ENCODE measurements at places on chromosomes 16 and 17. TPM values are rescaled to one million over a fixed set of nuclear protein-coding genes. Genes with fewer than 3 reads are reported as not detected.

DNA sequence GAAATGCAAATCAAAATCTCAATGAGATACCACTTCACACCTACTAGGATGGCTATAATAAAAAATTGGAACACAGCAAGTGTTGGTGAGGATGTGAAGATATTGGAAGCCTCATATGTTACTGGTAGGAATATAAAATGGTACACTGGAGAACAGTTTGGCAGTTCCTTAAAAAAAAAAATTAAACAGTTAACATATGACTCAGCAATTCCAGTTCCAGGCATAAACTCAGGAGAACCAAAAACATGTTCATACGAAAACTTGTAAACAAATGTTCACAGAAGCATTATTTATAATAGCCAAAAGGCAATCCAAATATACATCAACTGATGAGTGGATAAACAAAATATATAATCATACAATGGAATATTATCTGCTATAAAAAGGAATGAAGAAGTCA is 28.2 kb downstream of the ZNF652 start:
- DNase-seq, result no peak

- no peak for DNase-seq
Observed at GRCh38 chr17:7703584-7704479, 1.2 kb upstream of the EFNB3 start.

DNA sequence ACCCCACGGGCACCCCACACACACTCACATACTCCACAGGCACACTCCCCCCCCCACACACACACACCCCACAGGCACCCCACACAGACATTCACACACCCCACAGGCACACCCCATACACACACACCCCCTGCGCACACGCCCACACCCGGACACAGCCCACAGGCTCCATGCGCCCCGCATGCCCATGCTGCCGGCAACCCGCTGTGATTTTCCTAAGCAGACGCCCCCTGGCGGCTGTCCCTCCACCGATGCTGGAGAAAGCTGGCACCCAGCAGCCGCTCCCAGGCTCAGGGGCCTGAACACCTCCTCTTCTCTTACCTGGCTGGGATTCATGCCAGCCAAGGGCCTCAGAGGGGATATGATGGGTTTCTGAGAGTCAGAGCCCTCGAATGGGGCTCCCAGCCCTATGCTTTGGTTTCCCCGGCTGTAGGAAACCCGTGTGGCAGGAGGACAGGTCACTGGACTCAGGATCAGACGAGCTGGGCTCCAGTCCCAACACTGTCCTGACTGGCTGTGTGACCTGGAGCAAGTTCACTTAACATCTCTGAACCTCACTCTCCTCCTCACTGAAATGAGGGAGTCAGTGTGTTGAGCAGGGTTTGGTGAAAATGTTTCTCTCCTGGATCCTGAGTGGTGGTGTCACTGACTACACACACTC is 19.6 kb upstream of the TNFRSF13B start:
- DNase-seq, result no peak

DNA sequence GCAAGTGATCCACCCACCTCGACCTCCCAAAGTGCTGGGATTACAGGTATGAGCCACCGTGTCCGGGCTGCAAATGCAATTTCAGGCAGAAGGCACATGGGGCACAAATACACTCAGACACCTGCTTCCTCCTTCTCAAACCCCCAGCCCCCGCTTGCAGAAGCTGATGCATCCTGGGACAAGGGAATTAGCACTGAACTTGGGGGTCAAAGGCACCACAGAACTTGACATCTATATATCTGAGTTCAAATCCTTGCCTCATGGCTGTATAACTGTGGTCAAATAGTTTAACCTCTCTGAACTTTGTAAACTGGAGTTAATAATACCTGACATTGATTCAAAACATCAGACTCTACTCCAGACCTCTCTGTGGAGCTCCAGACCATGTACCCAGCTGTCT is 4.1 kb upstream of the ARL5C start:
- no peak for DNase-seq

GRCh38 chr16:28858421-28858820 is 5.2 kb upstream of the SH2B1 start:
- DNase-seq, result no peak

DNA sequence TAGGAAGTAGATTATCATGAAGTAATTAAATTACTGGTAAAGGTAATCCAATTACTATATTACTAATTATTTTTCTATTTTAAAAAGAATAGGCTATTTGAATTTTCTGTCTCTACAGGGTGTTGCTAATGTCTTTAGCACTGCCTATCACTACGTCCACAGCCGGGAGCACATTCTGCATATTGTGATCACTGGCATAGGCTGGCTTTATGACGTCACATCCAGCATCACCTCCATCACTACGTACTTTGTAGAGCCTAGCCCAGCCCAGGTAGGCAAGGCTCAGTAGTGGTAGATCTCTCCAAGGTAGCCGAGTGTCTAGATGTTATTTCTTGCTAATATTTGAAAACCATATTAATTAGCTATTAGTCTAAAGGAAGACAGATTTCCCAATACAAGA is 33.8 kb upstream of the NSRP1 start:
- DNase-seq, result no peak

DNA sequence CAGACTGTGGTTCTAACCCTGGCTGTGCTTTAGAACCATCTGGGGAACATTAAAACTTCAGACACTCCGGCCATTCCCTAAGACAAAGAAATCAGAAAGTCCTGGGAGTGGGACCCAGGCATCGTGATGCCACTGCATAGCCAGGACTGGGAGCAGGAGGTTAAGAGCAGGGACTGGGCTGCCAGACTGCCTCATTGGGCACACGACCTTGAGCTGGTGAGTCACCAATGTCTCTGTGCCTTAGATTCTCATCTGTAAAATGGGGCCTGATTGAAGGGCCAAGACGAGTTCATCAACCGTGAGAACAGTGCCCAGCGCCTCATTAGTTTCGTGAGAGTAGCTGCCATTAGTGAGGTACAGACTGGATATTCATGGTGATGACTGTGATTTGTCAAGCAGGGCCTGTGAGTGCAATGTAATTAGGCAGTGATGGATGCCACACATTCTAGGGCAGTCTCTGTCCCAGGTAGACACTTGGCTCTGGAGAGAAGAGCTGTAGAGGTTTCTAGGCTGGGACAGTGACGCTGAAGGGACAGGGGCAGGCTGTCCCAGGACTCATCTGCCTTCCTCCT is 196.8 kb downstream of the NTN1 start:
- DNase-seq, result no peak

DNA sequence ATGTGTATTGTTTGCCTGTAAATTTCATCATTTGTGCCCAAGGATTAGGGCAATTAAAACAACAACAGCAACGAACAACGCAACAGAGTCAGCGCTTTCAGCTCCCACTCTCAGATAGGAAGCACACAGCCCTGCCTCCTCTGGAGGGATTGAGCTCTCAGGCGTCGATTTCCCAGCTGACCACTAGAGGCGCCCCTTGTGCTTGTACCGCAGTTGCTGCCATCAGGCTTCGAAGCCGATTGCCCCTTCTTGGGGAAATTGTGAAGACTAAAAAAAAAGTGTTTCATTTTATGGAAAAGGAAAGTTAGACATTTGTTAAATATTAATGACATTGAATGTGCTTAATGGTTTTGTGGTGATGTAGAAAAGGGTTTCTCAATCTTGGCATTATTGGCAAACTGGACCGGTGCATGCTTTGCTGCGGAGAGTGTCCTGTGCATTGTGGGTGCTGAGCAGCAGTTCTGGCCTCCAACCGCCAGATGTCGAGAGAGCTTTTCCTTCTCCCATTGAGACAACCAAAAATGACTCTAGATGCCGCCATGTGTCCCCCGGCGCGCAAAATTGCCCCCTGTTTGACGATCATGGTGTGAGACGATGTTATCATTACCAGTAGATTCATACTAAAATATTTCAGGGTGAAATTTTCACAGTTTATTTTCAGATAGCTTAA is 650.4 kb upstream of the RBFOX1 start:
- no peak for DNase-seq

GRCh38 chr16:66979011-66979717 is 9.2 kb upstream of the CES4A start:
- peak; percentile 70 for DNase-seq

DNA sequence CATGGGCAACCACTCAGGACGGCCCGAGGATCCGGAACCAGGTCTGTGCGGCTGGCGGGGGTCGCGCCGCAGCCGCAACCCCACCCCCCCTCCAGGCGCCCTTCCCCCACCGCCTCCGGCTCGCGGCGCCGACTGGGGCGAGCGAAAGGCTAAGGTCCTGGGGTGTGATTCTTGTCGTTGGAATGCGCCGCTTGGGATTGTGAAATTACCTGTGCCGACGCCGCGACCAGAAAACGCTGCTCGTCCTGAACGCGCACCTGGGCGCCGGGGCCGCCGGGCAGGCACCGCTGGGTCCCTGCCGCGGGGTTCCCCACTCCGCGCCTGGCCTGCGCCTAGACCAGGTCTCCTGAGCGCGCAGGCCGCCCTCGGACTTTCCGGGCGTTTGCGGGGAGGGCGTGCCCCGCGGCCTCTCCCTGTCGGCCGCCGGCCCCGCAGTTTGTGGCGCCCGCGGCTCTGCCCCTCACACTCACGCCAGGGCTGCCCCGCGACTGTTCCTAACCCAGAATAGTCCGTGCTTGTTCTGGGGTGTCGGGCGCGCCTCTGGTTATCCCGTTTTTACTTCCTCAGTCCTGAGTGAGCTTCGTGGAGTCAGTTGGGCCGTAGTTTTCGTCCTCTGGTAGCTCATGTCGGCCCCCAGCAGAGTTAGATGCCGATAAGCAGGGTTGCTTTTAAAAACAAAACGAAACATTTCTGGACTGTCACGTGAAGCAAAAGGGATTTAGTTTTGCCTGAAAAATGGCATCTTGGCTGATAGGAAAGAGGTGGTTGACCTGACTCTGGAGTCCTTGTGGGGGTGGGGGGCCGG is 147.2 kb downstream of the SPECC1 start:
- DNase-seq, result no peak

DNA sequence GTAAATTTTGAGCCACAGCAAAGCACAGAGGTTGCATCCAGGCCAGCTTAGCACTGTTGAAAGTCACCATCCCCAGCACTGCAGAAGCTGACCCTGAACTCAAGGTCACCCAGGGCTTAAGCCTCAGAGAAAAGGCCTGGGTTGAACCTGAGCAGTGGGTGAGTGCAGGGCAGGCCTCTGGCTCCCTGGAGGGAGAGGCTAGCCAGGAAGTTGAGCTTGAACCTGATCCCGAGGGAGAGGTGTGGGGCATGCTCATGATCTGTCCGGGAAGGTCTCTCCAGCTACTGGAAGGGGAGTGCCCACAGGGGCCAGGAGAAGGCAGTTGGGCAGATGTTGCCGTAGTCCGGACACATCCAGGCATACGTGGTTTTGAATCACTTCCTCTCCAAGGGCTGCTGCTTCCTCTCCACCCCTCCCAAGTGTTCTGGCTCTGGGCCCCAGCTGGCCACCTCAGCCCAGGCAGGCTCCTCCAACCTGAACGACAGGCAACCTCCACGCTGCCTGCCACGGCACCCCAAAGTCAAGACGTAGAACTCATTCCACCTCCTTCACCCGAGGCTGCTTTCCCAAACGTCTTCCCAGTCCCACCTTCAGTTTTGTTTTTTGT is 18.4 kb downstream of the CARHSP1 start:
- DNase-seq, result no peak

DNA sequence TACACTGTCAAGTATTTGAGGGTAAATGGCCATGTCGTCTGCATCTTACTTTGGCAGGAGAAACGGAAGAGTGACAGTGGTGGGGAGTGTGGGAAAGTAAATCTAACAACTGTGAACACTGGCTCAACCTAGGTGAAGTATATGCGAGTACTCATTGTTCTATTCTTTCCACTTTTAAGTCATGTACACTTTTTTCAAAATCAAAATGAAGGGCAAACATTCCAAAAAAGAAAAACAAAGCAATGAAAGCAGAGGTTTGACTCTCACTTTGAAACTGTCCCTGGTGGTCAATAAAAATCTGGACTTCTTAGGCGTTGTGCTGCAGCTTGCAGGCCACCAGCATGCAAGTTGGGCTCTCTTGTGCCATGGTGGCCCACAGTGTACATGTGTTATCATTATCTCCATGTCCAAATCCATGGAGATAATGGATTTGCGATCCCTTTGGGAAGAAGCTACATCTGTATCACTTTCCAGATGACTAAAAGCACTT is 32.7 kb downstream of the STAT5B start:
- DNase-seq, result no peak

GRCh38 chr16:4133897-4134372 is 17.7 kb upstream of the ADCY9 start:
- DNase-seq, result no peak

DNA sequence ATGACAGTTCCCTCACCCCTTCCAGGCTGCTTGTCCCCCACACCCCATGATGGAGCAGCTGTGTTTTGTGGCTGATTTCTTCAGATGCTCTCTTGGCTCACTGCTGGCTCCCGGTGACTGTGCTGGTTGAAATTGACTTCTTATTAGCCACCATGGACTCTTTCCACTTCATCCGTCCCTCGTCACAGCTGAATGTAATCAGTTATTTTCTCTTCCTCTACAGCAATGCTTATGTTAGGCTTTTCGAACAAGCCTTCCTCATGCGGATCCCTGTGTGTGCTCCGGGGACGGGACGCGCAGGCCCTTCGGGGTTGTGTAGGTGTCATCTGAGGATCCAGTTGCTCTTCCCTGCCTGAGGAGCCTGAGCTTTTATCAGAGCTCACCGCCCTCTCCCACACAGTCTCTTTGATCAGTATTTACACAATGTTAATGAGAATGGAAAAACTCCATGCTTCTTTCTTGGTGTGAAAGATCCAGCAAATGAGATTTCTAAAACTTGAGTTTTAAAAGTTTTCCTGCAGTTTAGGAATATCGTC is 87.5 kb downstream of the RPTOR start:
- DNase-seq, result no peak

GRCh38 chr17:45052052-45052772 is 780 bp upstream of the DCAKD start:
- no peak for DNase-seq

- DNase-seq, result no peak
Observed at GRCh38 chr16:85690469-85691064, 1.8 kb upstream of the GINS2 start.

- no peak for DNase-seq
Observed at GRCh38 chr17:12977008-12977751, 40.6 kb downstream of the ELAC2 start.

- no peak for DNase-seq
Observed at GRCh38 chr17:55466671-55467070, 44.6 kb downstream of the SMIM36 start.

DNA sequence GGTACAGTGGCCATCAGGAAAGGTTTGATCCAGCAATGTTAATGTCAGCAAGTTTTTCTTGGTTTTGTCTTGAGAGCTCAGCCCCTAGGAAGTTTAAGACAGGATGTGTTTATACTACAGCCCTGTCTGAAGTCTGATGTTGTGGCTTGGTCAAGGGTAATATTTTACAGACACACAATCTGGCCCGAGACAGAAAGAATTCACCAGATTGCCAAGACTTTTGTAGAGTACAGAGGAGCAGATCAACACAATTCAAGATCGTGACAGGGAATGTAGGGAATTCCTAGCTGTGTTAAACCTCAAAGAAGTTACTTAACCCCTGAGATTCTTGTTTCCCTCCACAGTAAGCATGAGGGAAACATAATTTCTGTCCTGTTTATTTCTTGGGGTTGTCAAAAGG is 63.1 kb downstream of the SHISA9 start:
- DNase-seq, result no peak

GRCh38 chr17:38507436-38507835 is 79.2 kb downstream of the ARHGAP23 start:
- DNase-seq, result no peak

GRCh38 chr16:22356930-22357634 is 17.3 kb downstream of the CDR2 start:
- no peak for DNase-seq

The ABCC6 gene
- 1.5 TPM for total RNA-seq

The RNF222 gene
- total RNA-seq, result 0.56 TPM

The LPO gene
- not detected for total RNA-seq

The KRTAP4-5 gene
- total RNA-seq, result not detected

The ARL5C gene
- not detected for total RNA-seq

The HEATR9 gene
- total RNA-seq, result not detected

The OR1F1 gene
- not detected for total RNA-seq

The CDH5 gene
- total RNA-seq, result 40.0 TPM

The ARHGAP23 gene
- total RNA-seq, result 89.2 TPM

Measured in thoracic aorta (tissue), 2 donors.